ENCODE measurements at places on chromosomes 6 and 20. TPM values are rescaled to one million over a fixed set of nuclear protein-coding genes. Genes with fewer than 3 reads are reported as not detected.

Gene KIAA0408
- 6.4 TPM for total RNA-seq

Gene CTCFL
- total RNA-seq = 0.06 TPM

Gene PIM1
- total RNA-seq = 19.4 TPM

Gene SCRT2
- total RNA-seq = not detected

Gene ERVFRD-1
- total RNA-seq = not detected

Gene ME1
- 39.8 TPM for total RNA-seq

Gene CLPSL2
- total RNA-seq = 1.2 TPM

Gene ZFP64
- total RNA-seq = 20.3 TPM

Gene ACTL10
- not detected for total RNA-seq

Gene IYD
- not detected for total RNA-seq

Gene ASIP
- not detected for total RNA-seq

Gene MTFR2
- 12.8 TPM for total RNA-seq

Gene NOTCH4
- total RNA-seq = 0.36 TPM

Gene C20orf204
- 0.62 TPM for total RNA-seq

Gene NAA20
- total RNA-seq = 162 TPM

Gene ZBP1
- total RNA-seq = not detected

Gene SLC22A3
- 41.5 TPM for total RNA-seq

Gene FAM229B
- 10.4 TPM for total RNA-seq

Gene LRP11
- 37.9 TPM for total RNA-seq

Gene CLIC5
- not detected for total RNA-seq

Gene TREM1
- 0.14 TPM for total RNA-seq

Gene MBOAT1
- total RNA-seq = 3.2 TPM

Gene CAP2
- 15.2 TPM for total RNA-seq

Gene BTN1A1
- total RNA-seq = 0.03 TPM

Gene PEX6
- 9.1 TPM for total RNA-seq

Gene FGD2
- total RNA-seq = not detected

Gene SLCO4A1
- 8.4 TPM for total RNA-seq

Gene SLC22A7
- total RNA-seq = not detected

Gene SLC17A2
- total RNA-seq = not detected

Gene ENPP4
- total RNA-seq = 0.40 TPM

Gene REM1
- 0.23 TPM for total RNA-seq

Gene BHLHE23
- total RNA-seq = not detected

Gene FAM217A
- not detected for total RNA-seq

Gene CFB
- total RNA-seq = 2.4 TPM

Gene ARFGEF3
- 0.51 TPM for total RNA-seq

Gene CALHM4
- total RNA-seq = not detected

All from A549 treated with CORT108297 at 1 μM for 4 hours (cell line).